Mesothelial cell of epicardium (in vitro differentiated cells): ENCODE measurements at places on chromosomes 13 and 19. TPM values are rescaled to one million over a fixed set of nuclear protein-coding genes. Genes with fewer than 3 reads are reported as not detected.

DNA sequence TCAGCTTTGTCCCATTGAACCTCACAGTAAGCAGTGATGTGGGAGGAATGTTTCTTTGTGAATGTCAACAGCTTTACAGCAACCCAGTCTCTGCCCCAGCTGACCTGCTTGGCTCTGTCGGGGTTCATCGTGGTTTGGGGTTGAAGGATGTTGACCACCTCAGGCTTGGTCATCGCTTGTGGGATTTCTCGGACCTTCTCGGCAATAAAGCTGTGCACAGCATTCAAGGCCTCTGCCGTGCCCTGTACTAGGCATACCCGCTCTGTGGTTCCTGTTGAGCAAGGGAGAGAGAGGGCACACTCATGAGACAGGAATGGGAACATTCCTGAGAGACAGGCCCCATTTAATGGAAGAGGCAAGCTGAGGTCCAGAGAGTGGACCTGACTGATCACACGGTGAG lies 20.0 kb downstream of the NOVA2 start:
- DNase-seq = no peak

GRCh38 chr13:89695343-89696257 lies 1651.9 kb upstream of the MIR17HG start:
- peak; percentile 73 for DNase-seq

Gene ATP4A
- 0.11 to 0.22 TPM (median 0.16 TPM) in 3 replicates for total RNA-seq

Gene ZNF177
- 8.7 to 12.6 TPM (median 10.6 TPM) in 3 replicates for total RNA-seq

Gene SOX21
- not detected in 3 replicates for total RNA-seq

Gene CD177
- total RNA-seq = not detected in 3 replicates

Gene MADCAM1
- 0.75 to 1.1 TPM (median 0.98 TPM) in 3 replicates for total RNA-seq

Gene ZNF324B
- 8.0 to 8.8 TPM (median 8.2 TPM) in 3 replicates for total RNA-seq

Gene KLF1
- total RNA-seq = 0.13 TPM in 1 of 3 replicates, not detected in the others

Gene TMEM238
- 2.3 to 2.9 TPM (median 2.3 TPM) in 3 replicates for total RNA-seq
